ENCODE measurements at places on chromosomes 1 and 21.

DNA sequence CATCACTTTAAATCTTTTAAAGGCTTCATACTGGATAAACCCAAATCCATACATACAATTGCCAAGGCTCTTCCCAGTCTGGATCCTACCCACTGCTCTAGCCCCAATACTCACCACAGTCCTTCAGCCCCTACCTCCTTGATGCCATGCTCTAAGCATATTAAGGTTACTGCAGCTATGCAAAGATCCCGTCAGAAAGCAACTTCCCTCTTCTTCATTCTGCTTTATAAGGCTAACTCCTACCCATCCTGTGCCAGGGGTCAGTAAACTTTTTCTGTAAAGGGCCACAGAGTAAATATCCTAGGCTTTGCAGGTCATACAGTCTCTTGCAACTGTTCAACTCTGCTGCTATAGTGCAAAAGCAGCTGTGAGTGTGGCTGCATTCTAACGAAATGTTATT lies 34.3 kb upstream of the MTF1 start:
- DNase-seq = no peak

GRCh38 chr21:41668686-41669532 lies 97.9 kb downstream of the RIPK4 start:
- no peak for DNase-seq

DNA sequence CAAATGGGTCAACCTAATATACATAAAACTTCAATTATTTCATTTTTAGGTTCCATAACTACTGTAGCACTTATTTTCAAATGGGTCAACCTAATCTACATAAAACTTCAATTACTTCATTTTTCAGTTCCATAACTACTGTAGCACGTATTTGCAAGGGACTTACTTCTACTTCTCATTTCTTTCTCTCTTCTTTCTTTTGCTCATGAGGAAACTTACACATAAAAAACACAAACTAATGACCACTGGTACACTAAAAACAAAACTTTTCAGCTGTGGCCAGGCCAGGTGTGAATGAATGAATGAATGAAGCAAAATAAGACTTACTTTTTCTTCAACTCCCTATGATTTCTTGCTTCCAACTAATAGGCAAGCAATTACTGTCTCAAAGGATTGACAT lies 11.7 kb downstream of the SYDE2 start:
- no peak for DNase-seq

DNA sequence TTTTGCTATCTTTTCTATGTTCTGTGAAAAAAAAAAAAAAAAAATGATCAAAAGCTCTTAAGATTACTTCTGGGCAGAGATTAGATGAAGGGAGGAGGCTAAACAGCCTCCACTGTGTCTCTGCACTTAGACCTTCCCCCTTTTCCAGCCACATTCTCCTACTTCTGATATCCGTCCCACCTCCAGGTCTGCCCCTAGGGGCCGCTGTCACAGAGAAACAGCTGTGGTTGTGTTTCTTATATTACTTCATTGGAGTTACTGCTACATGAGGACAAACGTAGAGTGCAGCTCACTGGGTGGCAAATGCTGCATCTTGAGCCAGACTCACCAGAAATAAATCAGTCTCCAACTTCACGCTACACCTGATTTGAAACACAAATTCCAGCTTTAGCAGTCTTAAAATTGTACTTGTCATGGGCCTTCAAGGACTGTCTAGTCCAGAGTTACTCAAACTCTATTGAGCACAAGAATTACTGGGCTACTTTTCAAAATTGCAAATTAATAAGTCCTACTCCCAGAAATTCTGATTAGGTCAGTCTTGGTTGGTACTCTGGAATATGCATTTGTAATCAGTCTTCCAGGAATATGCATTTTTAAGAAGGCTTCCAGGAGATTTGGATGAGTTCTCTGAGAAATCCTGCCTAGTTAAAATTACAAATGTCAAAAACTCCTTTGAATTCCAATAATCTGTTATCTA lies 125.2 kb upstream of the PTBP2 start:
- DNase-seq = no peak

- no peak for DNase-seq
Observed at GRCh38 chr1:56202186-56202585, 377.2 kb downstream of the PLPP3 start.

DNA sequence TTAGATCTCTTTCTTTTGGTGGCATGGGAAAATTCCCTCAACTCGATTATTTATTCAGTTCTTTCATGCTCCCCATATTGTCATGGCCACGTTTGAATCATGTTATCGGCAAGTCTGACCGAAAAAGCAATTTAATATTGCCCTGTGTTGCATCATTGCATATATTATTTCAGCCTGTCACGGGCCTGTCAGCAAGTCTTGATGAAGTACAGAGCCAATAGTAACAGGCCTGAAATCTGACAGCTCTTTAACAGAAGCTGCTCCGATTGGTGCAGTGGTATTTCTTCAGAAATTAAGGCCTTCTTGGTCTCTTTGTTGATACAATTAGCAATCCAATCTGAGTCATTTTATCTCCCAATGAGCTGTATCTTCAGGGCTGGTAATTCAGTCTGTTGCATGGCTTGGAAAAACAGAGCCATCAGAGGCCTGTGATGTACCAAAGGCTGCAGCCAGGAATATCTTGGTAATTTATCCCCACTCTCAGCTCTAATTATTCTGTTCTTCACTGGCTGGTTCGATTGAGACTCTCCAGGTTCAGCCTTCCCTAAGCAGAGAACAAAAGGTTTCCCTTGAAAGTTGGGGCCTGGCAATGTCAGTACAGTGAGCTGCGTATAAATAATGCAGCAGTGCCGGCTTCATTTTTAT lies 149.5 kb downstream of the FGGY start:
- peak; percentile 47 for DNase-seq

GRCh38 chr21:16437586-16437985 lies 707.8 kb downstream of the USP25 start:
- DNase-seq = no peak

- peak; percentile 100 for DNase-seq
Observed at GRCh38 chr1:41365772-41366454, 4.7 kb downstream of the FOXO6 start.

- peak; percentile 100 for DNase-seq
Observed at GRCh38 chr1:38153066-38153777, 106.6 kb upstream of the POU3F1 start.

GRCh38 chr1:202189001-202189790 lies 4.4 kb upstream of the LGR6 start:
- peak; percentile 25 for DNase-seq

DNA sequence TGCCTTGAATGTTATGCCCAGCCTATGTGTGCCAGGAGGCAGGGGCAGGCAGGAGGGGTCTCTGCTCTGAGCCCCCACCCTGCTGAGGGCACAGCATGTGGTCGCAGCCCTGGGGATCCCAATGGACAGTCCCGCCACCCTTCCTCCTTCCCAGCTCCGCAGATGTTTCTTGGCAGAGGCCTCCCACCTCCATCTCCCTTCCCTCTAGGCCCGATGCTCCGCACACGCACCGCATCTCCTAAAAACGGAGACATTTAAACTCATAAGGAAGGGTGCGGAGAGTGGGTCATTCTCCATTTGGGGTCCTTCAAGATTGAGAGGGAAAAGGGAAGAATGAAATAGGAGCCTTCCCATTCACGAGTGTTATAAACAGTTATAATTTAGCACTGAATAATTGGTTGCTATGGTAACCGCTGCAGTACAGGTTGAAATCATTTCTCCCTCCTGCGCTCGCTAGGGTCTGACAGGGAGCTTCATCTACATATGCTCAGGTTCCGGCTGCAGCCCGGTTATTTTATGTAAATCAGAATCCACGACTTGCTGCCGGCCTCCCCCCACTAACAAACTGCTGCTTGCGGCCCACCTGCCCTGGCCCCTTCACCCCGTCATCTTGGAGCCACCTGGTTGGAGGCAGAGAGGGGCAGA lies 16.0 kb downstream of the CHD5 start:
- no peak for DNase-seq

GRCh38 chr1:96498744-96499340 lies 222.7 kb upstream of the PTBP2 start:
- no peak for DNase-seq

- no peak for DNase-seq
Observed at GRCh38 chr1:241857131-241857530, 9.1 kb downstream of the EXO1 start.

DNA sequence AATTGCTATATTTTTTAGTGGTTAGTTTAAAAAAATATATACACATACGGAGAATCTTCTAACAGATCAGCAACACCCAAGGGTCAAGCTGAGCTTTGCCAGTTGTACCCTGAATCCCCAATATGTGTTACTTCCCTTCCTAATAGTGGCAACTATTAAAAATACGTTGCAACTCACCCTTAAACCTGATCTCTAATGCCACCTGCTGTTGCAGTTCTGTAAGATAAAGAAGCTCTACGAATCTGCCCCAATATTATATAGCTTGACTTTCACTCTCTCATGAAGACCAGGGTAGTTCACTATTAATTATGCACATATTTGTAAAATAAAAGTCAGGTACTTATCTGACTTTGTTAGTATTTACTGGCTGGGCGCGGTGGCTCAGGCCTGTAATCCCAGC lies 58.4 kb downstream of the ASH1L start:
- DNase-seq = peak; percentile 23

DNA sequence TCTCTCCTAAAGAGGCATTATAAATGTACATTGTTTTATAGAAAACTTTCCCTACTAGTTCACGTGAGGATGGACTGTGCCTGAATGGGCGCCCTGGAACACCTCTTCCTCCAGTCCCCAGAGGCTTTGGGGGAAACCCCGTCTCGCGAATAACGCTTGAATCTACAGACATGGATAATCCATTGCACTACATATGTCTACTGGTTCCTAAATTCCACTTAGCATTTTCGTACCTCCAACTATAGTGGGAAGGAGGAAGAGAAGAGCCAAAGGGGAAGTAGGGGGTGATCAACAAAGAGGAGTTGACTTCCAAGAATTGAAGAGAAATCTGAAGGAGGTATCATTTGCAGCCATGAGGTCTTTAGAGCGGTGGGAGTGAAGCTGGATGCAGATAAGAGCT lies 11.1 kb downstream of the BARHL2 start:
- DNase-seq = no peak

- no peak for DNase-seq
Observed at GRCh38 chr1:56068210-56068609, 511.2 kb downstream of the PLPP3 start.

DNA sequence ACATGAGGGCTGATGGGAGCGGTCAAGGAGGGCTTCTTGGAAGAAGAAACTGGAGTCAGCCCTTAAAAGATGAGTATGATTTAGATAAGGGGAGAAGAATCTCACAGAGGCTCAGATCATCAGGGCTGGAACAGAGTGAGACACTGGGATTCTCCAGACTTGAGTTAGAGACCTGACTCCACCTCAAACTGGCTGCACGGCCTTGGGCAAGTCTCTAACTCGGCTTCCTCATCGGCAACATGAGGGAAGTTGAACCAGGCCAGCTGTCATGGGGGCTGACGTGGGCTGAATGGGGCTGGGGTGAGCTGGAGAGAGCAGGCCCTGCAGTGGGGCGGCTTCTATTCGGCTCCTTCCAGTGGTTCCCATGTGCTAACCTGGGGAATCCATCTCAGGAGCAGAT lies 2.5 kb downstream of the C1QC start:
- DNase-seq = no peak

DNA sequence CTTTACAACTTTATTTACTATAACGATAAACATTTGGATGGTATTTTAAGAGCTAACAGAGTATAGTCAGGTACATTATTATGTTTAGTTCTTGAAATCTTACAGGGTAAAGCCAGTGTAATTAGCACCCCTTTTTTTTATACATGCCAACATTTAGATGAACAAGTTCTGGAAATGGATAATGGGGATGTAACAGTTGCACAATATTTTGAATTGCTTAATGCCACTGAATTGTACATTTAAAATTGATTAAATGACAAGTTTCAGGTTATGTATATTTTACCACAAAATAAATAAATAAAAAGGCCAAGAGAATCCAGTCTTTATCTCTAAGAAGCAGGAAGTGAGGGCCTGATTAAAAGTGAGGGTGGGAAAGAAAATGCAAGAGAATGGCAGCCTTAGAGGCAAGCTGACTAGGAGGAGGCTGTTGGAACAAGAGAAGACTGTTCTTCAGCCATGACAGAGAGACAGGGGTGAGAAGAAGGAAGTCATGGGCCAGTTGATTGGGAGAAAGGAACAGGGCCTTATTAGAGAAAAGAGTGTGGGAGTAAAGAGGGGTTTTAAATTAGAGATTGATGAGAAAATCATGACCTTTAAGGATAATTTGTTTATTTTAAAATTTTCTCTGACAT lies 49.9 kb upstream of the TNFSF18 start:
- no peak for DNase-seq

DNA sequence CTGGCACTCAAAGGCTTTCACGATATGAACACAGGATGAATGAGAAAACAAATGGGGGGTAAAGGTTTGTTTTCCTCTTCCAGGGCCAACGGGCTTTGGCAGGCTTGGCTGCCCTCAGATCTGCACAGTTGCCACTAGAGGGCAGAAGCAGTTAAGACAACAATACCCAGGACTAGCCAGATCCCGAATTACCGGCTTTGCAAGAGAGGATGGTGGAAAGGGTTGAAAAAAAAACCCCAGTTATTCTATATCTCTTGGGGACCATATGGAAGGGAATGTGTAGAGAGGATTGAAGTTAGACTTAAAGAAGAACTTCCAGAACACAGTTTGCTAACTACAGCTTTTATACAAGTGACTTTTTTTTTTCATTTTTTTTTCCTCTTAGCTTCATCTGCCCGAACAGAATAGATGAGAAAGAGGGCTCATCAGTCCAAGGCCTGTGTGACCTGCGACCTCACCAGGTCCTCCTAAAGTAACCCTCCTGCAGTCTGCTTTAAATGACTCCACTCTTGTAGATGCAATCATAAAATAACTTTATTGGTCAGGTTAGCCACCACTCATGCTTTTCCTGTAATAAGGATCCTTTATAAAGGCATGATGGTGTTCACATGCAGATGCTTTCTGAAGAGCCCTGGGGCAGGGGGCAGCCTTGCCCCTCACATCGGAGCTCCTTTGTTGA lies 10.7 kb downstream of the FMOD start:
- DNase-seq = peak; percentile 82

GRCh38 chr1:56028911-56029310 lies 550.5 kb downstream of the PLPP3 start:
- no peak for DNase-seq

DNA sequence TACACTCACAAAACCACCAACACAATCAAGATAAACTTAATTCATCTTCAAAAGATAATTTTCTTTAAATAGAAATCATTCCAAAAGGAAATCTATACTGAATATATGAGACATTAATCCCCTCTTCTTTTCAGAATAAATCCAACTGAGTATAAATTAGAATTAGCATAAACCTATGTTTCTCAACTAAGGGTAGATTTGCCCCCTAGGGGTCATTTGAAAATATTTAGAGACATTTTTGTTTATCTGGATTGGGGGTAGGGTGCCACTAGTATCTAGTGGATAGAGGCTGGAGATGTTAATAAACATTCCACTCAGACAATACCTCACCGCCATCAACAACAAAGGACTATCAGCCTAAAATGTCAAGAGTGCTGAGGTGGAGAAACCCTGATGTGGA lies 6.5 kb upstream of the TNFSF4 start:
- DNase-seq = no peak

DNA sequence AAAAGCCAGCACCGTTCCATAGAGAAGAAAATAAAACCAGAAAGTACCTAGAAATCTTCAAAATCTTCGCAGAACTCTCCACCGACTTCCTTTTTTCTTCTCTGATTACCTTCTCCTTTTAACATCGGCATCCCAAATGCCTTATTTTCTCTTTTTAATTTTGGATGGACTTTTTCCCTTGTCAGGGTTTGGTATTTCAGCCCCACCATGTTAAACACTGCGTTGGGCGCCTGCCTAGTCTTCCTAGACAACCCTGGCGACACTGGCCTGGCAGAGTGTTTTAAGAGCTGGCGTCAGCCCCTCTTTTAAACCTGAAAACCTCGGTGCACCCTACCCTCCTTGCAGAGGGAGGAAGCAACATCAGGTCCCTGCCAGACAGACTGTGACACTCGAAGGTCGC lies 66.0 kb upstream of the EFHD2 start:
- DNase-seq = no peak

- DNase-seq = no peak
Observed at GRCh38 chr1:29416267-29417146, 180.2 kb downstream of the PTPRU start.

Data from DMS 273 treated with DMSO at 0.1 percent for 48 hours (cell line).